ENCODE measurements at places on chromosomes 2 and 18.

- no peak for DNase-seq
Measured at GRCh38 chr18:53411511-53411910, 813.0 kb downstream of the MBD2 start.

- no peak for DNase-seq
Measured at GRCh38 chr2:207067473-207067872, 98.3 kb downstream of the KLF7 start.

- DNase-seq = no peak
Measured at GRCh38 chr18:39406941-39407340, 1841.3 kb upstream of the CELF4 start.

- DNase-seq = no peak
Measured at GRCh38 chr2:554444-554843, 122.8 kb downstream of the TMEM18 start.

DNA sequence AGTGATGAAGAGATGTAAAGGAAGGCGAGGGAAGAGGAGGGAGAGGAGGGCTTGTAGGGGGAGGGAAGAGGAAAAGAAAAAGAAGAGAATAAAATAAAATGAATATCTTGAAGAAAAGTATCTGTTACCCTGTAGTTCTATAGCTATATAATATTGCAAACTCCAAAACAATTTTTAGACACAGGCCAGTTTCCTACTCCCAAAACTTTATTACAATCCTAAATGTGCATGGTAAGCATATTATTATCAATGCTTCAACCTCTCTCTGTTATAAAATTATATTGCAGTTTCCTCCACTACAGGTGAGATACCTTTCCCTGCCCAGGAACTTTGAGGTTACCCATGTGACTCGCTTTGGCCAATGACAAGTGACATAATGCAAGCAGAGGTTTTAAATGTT lies 1351.6 kb upstream of the NRXN1 start:
- no peak for DNase-seq

GRCh38 chr18:9135081-9135911 lies 1.3 kb upstream of the ANKRD12 start:
- no peak for DNase-seq

DNA sequence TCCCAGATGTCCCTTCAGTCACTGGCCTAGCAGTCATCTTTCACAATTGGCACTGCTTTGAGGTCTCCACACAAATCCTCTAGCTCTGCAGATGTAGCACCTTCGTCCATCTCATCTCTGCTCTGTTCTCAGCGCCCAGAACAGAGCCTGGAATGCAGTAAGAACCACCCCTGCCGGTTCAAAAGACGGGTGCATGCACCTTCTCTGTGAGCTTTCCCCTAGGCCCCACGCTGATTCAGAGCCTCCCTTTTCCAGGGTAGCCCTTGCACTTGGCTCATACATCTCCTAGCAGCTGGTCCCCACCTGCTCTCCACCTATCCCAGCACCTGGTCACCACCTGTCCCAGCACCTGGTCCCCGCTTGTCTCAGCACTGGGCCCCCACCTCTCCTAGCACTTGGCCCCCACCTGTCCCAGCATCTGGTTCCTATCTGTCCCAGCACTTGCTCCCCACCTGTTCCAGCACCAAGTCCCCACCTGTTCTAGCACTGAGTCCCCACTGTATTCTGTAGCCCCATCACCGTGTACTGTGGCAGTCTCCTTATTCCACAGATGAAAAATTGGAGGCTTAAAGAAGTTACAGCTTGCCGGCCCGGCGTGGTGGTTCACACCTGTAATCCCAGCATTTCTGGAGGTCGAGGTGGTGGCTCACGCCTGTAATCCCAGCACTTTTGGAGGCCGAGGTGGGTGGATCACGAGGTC lies 4.7 kb upstream of the KCNF1 start:
- no peak for DNase-seq

DNA sequence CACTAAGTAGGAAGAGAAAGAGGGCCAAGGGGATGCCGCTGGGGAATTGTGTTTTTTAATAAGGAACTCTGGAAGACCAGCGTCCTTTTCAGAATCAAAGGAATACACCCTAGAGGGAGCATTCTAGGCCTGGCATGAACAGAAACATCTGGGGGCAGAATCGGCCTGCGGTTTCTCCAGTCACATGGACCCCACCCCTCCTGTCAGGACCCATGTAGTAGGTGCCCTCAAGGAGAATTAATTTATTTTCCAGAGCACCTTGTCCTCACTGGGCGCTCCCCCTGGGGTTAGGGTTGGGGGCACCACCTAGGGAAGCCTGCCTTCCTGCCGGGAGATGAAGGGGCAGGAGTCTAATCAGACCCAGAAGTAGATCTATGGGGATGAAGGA lies 44.2 kb downstream of the TMEM37 start:
- DNase-seq = no peak

- no peak for DNase-seq
Measured at GRCh38 chr2:179051250-179051649, 1.3 kb upstream of the CCDC141 start.

- no peak for DNase-seq
Measured at GRCh38 chr2:240128608-240129145, 7.4 kb downstream of the COPS9 start.

- DNase-seq = no peak
Measured at GRCh38 chr2:238921259-238921658, 73.4 kb downstream of the TWIST2 start.

DNA sequence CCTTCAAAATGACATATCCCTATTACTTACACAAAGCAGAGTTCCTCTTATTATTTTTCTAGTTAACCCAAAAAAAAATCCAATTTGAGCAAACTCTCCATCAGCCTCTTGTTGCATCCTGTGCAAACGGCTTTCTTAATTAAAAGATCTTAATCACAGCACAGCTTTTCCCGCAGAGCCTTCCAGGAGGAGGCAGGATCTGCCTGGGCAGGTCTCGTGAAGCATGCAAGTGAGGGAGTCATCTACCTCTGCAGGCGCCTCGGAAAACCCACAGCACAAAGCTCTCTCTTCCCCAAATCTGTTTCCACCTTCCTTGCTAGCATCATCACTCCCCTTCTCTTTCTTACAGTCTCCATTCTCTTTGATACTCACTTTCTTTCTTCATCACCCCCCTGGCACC lies 100.4 kb downstream of the EN1 start:
- no peak for DNase-seq

DNA sequence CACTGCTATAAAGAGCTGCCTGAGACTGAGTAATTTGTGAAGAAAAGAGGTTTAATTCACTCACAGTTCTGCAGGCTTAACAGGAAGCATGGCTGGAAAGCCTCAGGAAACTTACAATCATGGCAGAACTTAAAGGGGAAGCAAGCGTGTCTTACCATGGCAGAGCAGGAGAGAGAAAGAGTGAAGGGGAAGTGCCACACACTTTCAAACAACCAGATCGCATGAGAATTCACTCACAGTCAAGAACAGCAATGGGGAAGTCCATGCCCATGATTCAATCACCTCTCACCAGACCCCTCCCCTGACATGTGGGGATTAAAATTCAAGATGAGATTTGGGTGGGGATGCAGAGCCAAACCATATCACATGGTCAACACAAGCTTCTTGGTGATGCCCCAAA lies 34.7 kb upstream of the CDK5R2 start:
- DNase-seq = no peak

DNA sequence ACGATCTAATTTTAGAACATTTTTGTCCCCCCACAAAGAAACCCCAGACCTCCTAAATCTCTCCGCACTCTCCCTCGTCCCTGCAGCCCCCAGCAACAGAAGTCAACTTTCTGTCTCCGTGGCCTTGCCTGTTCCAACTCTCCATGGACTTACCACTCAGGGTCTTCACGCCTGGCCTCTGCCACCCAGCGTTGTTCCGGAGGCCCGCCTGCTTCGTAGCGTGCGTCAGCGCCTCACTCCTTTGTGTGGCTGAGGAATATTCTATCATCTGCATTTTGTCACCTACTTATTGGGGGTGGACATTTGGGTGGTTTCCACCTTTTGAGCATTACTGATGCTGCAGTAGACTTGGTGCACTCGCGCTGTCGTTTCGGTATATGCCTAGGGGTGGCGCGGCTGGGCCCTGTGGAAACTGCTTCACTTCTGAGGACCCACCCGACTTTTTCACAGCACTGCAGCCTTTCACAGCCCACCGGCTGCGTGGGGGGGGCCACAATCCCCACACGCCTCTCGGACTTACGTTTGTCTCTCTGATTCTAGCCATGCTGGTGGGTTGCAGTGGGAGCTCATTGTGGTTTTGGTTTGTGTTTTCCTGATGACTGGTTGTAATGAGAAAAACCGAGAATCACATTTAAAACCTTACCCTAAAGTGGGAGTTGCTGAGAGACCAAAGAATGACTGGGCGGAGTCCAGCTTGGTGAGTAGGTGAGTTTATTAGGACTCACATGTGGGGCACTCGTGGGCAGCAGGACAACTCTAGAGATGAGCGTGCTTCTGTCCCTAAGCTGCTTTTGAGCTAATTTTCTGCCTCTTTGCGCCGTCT lies 1.4 kb upstream of the HSBP1L1 start:
- DNase-seq = no peak

DNA sequence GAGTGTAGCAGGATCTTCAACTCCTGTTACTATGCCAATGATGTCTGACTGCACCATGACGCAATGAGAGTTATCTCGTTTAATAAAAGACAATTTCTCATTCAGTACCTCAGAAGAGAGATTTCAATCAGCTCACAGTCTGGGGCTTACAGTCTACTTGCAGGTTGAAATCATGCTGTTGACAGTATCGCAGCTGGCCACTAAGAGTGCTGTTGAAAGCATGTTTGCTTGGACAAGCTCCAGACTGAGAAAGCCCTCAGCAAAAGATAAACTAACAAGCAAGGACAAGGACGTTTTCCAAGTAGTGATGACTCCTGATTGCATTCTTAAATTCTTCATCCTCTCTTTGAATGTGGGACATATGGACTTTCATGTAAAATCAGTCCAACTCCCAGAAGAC lies 145.2 kb upstream of the SYT4 start:
- DNase-seq = no peak

DNA sequence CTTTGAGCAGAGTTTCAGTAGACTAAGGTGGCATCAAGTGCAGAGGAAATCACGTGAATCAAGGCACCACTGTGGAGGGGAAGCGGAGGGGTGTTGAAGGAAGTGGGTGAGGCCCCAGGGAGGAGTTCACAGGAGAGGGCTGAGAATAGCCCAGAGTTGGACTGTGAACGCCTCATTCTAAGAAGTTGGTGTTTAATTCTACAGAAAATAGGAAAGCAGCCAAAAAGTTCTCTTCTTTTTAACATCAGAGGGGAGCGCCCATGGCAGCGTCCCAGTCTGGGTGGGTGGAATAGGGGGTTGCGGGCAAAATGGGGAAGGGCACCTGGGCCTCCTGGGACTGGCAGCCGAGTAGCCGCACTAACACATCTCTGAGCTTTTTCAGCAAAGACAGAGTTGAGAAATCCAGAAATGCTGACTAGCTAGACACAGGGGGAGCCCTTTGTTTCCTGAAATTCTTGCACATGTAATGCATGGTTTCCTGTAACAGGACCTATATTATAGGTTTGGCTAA lies 97.0 kb downstream of the NEB start:
- DNase-seq = no peak

DNA sequence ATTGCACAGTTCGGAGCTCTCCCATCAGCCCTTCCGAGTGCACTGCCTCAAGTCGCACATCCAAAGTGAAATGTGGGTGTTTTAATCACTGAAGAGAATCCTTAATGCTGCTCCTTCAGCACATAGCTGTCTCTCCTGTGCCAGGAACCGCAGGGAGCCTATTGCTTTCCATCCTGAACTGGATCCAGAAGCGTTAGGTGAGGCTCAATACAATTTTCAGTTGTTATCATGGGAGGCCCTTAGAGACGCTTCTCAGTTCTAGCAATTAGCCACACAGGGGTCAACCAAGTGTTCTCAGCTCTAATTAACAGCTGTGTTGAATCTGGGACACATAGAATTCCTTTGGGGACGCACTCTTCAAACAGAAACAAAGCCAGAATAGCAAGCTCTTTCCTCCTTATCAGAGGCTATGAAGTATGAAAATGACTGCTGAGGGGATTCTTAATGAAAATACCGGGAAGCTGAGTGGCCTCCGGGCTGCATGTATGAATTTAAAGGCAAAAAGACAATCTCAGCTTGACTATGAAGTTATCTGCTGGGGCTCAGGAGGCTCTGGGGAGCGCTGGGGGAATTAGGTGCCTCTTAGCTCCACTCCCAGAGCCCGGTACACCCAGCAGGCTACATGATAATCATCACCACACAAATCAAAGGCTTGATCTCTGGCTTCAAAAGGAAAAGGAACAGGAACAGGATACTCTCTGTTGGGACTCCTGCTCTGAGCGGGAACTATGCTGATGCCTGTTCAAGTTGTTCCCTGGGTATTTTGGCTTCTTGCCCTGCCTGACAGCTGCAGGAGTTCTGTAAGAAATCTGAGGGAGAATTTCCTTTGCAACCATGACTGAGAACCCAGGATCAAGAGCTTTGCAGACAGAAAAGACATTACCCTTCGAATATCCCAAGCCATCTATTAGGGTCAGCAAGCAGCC lies 55.4 kb upstream of the NCOA1 start:
- DNase-seq = no peak

GRCh38 chr2:232870018-232870765 lies at the start of gene SNORC:
TSS of gene SNORC (plus strand) at chr2:232870264. CDS start at chr2:232870342, 78 bp downstream.
- no peak for DNase-seq

GRCh38 chr18:32219431-32220018 lies 29.7 kb downstream of the MEP1B start:
- no peak for DNase-seq

- no peak for DNase-seq
Measured at GRCh38 chr2:6922201-6922656, 5.0 kb downstream of the RNF144A start.

GRCh38 chr2:9681427-9681817 lies 50.6 kb upstream of the YWHAQ start:
- DNase-seq = no peak

GRCh38 chr18:811892-812375 lies at the start of gene YES1:
TSS of gene YES1 (minus strand) at chr18:812242. CDS start at chr18:756827, 55,415 bp downstream.
- no peak for DNase-seq

DNA sequence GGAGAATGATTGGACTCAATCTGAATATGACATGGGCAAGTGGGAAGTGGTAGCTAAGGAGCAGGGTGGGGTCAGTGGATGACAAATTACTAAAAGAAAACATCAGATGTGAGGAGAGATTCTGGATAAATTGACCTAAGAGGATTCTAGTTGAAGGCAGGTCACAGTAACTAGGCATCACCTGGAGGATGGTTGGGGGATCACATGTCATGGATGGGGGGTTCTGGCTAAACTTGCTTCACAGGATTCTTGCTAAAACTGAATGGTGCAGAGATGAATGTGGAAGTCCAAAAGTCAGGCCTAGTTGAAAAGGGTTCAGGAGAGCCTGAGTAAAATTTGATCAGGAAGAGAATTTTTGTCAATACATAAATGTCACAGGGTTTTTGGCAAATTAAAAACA lies 18.3 kb downstream of the CLHC1 start:
- DNase-seq = no peak

GRCh38 chr18:48623468-48624235 lies 84.8 kb downstream of the CTIF start:
- no peak for DNase-seq

GRCh38 chr18:11885278-11885947 lies 22.7 kb downstream of the MPPE1 start:
- DNase-seq = no peak

GRCh38 chr2:129881786-129882396 lies 97.6 kb upstream of the RAB6C start:
- DNase-seq = no peak

Data from HS-27A (cell line).